ENCODE measurements at places on chromosomes 13 and 19.

DNA sequence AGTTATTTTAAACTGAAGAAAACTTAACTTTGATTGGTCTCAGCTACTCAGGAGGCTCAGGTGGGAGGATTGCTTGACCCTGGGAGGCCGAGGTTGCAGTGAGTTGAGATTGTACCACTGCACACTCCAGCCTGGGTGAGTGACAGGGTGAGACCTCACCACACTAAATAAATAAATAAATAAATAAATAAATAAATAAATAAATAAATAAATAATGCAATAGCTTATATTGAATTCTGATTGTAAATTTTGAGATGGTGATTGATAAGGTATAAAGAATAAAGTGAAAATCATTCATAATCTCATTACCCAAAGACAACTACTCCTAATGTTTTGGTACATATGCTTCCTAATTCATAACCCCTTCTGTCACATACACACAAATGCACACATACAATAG lies 58.1 kb downstream of the TUBA3C start:
- no peak for DNase-seq

DNA sequence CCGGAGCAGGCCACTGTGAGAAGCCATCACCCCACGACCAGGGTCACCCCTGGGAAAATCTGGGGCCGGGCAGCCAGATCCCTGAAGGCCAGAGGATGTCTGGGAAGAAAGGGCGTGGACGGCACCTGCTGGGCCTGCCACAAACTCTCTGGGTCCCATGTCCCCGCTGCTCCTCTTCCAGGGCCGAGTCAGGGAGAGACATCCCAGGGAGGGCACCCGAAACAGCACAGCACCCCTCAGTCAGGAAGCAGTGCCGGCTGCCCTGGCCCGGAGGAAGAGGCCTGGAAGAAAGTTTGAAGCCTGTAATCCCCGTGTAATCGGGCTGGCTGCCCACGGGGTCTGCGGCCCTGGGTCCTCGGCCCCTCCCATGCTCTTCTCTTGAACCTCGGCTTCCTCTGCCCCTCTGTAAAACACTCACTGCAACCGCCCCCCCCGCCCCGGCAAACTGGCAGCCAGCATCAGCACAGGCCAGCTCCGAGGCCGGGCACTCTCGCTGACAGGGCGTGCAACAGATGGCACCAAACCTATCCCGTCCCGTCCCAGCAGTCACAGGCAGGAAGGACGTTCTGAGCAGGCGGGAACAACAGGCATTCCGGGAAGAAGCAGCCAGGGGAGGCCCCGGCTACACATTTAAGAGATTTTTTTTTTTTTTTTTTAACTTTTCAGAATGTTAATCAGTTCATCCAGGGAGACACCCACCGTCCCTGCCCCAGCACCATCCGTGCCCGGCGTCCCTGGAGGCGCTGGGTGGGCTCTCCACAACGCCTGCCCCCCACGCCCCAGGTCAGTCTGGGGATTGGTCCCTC lies 1.5 kb downstream of the SBNO2 start:
- peak; percentile 10 for DNase-seq

DNA sequence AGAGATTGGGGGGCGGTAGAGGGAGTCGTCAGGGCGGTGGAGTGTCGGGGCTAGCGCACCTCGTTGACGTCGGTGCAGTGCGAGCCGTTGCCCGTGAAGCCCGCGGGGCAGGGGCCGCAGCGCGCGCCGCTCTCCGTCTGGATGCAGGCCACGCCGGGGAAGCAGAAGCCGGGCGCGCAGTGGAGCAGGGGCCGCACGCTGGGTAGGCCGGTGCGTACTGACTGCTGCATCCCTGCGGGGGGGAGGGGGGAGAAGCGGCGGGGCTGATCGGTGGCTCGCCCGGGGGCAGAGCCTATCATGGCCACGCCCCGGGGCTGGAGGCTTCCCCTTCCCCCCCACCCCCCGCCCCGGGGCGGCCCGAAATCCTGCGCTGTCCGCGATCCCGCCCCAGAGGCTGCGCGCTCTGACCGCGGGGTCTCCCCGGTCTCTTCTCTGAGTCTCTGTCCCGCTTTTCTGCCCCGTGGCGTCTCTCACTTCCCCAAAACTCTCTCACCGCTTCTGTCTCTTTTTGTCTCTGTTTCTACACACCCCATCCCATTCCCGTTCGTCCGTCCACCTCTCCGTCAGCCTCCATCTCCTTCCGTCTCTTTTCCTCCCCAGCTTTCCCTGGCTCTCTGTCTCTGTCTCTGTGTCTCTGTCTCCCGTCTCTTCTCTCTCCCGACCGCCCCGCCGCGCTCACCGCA lies 1.1 kb downstream of the COMP start:
- peak; percentile 42 for DNase-seq

- no peak for DNase-seq
Measured at GRCh38 chr13:29958476-29958875, 108.1 kb upstream of the UBL3 start.

- no peak for DNase-seq
Measured at GRCh38 chr19:15249528-15249874, 17.3 kb upstream of the EPHX3 start.

DNA sequence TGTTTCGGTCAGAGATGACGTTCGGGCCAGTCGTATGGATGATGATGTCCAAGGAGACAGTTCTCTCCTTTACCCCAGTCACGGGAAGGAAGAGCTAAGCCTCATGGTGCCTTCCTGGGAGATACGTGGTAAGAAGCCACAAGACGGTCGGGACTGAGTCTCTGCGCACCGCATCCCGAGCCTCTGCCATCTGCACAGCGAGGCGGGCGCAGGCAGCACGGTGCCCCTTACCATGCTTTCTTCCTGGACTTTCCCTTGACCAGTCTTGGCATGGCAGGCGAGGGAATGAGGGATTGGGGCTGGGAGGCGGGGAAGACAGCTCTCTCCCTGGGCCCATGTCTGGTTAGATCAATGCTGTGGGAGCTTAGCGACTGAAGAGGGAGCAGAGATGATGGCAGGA lies 10.1 kb upstream of the LAIR2 start:
- no peak for DNase-seq

GRCh38 chr13:50829226-50829625 lies 14.3 kb downstream of the DLEU7 start:
- no peak for DNase-seq

DNA sequence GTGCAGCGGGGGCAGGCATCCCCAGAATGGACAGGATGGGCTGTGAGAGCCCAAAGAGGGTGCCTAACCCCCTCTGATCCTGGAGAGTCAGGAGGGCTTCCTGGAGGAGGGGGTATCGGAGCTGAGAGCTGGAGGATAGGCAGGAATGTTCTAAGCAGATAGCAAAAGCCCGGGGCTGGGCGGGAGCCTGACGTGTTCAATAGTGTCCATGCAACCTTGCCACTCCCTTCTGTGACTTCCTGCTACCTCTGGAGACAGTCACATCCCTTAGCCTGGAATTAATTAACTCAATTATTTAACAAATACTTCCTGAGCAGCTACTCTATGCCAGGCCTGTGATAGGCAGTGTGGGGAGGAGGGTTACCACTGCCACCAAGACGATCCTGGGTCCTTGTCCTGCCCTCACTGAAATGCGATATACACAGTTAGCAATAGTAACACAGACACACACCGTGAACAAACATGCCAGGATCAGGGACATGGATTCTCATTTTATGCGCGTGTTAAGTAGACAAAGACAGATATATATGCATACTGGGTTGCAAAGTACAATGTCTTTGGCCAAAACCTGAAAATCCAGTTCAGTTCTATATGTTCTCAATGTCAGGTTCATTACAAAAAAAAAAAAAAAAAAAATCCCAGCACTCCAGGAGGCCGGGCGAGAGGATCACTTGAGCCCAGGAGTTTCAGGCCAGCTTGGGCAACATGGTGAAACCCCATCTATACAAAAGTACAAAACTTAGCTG lies 10.7 kb downstream of the AP2S1 start:
- DNase-seq = no peak

DNA sequence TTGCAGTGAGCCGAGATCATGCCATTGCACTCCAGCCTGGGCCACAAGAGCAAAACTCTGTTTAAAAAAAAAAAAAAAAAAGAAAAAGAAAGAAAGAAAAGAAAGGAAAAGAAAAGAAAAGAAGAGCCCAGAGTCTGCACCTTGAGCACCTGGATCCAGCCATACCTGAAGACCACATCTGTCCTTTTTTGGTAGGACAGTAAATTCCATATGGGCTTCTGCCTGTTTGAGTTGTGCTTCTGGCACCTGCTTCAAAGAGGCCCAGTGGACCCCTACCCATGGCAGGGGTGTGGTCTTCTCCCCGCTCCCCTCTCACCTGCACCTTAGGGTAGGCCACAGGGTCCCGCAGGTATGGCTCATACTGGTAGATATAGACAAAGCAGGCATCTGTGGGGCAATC lies 5.8 kb downstream of the TM6SF2 start:
- DNase-seq = no peak

GRCh38 chr13:41267106-41267505 lies 3.7 kb upstream of the MTRF1 start:
- DNase-seq = no peak

DNA sequence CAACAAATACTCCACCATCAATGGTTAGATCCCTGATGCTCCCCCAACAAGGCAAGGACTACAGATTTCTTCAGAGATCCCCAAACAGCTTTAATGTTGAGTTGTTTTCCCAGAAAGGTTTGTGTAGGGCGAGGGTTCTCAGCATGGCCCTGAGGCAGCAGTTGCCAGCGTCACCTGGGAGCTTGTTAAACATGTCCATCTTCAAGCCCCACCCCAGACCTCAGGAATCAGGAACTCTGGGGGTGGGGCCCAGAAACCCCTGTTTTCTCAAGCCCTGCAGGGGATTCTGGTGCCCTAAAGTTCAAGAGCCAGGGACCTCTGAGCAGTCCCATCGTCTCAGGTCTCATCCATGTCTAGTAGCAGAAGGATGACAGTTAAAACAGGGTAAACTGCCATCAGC lies 9.6 kb downstream of the EFNB2 start:
- DNase-seq = no peak

GRCh38 chr19:5141129-5141849 lies 172.4 kb downstream of the KDM4B start:
- no peak for DNase-seq

DNA sequence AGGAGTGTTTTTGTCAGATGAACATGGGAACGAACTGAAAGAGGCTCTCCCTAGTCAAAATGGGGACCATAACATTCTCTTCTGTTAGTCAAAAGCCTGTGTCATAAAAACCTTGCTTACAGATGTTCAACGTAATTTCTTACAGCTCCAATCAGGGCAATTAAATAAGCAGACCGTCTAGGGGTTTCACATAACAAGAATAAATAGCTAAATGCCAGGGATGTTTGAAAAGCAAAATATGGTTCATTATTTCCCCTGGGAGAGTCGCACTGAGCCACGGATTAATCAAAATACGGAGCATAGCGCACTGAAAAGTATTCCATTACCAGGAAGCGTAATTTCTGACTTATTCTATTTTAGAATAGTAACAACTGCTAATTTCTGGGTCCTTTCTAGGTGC lies 63.7 kb upstream of the MRI1 start:
- DNase-seq = no peak

DNA sequence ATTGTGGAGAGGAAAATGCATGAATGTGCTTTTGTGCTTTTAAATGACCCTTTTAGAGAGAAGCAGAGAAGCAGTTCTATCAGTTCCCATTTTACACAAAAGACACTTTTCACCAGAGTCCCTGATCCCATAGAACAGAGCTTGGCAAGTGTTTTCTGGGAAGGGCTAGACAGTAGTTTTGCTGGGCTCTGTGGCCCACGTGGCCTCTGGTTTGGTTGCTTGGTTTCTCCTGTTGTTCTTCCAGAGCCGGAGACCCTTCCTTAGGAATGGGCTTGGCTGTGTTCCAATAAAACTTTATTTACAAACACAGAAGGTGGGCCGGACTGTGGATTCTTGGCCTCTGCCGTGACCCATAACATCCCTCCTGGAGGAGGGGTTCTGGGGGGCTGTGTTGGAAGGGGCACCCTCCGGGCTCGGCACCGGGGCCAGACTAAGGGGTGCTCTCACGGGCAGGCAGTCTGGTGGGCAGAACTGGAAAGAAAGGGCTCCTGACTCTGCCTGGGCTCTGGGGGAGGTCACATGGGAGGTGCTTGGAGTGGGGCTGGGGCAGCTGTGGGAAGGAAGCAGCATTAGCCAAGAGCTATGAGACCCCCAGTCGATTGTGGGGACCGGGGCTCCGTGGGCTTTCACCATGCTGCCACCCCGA lies 3.2 kb downstream of the SPPL2B start:
- DNase-seq = no peak

DNA sequence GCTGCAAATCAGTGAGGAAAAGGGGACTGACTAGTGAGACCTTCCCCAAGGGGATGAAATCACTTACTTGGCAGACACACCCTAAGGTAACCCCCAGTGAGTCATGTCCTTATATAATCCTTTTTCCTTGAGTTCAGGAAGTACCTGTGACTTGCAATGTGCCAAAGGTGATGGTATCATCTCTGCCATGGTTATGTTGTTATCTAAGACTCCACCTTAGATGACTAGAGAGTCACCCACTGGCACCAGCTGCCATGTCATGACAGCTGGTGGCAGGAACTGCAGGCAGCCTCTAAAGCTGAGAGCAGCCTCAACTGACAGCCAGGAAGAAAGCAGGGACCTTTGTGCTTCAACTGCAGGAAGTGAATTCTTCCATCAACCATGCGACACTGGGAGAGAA lies 12.5 kb downstream of the PBX4 start:
- DNase-seq = no peak

- DNase-seq = no peak
Measured at GRCh38 chr13:112562786-112563383, 25.1 kb downstream of the TUBGCP3 start.

DNA sequence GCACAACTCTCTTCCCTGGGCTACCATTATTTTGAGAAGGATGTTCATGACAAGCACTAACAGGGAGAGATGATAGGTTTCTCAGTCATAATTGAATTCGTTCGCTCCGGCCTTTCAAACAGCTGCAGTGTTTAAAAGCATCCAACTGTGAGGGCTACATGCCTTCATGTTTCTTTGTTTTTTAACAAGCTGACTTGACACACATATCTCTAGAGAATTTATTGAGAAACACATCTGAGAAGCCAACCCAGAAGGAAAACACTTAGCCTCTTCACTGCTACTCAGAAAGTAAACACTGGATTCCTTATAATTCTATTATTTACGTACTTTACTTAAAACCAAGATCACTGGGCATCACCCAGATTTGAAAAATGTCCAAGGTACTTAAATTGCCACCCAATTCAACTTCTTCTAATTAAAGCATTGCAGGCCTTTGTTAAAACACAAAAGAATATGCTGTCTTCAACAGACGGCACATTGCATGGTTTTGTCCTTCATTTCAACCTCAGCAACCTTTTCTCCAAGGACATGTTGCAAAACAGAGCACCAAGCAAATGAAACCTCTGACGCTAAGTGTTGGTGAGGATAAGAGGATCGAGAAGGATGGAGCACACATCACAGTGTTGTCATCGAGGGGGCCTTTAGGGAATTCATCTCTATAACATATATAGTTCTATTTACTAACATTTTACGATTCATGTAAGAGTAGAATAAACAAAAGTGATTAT lies 75.8 kb downstream of the TBC1D4 start:
- DNase-seq = no peak

Data from activated naive CD4-positive, alpha-beta T cell treated with anti-CD3 and anti-CD28 coated beads, Interleukin-2, amount 50 U/mL, for 16 hours (primary cell).